ENCODE measurements at places on chromosomes 7 and 10.

DNA sequence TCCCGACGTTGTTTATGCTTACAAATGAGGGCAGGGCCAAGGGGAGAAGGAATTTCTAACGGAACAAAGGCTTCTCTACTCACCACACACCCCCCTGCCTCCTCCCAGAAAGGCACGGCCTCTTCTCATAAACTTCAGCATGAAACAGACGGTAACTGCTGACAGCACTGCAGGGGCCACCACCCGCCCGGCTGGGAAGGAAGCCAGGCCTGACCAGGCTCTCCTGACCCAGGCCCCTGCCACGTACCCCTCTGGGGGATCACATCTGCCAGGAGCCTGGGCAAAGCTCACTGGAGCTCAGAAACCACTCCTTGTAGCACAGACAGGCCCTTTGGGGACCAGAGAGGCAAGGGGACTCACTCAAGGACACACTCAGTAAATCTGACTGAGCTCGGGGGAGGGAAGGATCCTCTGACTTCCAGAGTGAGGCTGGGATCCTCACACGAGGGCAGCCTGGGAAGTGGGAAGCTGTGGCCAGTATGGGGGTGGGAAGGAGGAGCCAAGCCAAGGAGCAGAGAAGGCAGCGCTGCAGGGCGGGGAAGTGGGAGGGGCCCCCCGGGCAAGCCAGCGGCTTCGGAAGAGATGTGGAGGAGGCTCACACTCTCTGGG lies 46.1 kb downstream of the ZCCHC24 start:
- DNase-seq = no peak

- DNase-seq = no peak
These were observed 25.6 kb upstream of the GRID1 start for GRCh38 chr10:86391986-86392722.

DNA sequence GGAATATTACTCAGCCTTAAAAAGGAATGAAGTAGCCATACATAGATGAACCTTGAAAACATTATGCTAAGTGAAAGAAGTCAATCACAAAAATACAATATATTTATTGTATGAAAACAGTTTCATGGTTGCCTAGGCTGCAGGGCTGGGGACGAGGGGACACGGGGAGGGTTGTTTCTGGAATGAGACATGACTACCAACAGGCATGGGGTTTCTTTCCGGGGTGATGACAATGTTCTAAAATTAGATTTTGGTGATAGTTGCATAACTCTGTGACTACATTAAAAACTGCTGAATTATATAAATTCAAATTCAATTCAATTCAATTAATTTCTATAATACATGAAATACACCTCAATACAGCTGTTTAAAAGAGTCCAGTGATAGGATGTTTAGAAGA lies 88.0 kb downstream of the ARHGAP22 start:
- DNase-seq = no peak

GRCh38 chr10:132148261-132149251 lies 38.2 kb upstream of the DPYSL4 start:
- no peak for DNase-seq

- no peak for DNase-seq
These were observed 304.6 kb downstream of the REEP3 start for GRCh38 chr10:63825766-63826165.

DNA sequence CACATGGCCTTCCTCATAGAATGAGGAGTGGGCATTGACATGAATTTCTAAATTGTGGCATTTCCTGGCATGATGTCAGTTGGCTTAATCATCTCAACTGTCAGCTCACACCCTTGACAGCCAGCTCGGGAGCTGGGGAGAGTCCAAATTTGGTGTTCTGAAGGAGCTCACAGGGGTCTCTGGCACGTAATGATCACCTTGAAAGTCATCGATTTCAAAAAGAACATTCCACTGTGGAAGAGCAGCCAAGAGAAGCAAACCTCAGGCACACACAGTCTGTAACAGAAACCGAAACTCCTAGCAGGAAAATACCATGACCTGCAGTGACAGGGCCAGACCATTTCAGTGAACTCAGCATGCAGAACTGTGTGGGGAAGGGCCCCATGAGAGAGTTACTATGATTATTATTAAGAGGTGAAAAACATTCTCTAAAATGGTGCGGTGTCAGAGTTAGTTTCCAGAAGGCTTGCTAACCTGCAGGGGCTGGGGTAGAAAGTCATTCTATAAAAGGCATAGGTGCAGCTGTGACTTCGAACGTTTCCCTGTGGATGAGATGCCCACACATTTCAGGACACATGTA lies 26.4 kb upstream of the KLF6 start:
- no peak for DNase-seq

GRCh38 chr10:31593124-31593523 lies 274.1 kb downstream of the ZEB1 start:
- DNase-seq = no peak

- DNase-seq = no peak
These were observed 1174.3 kb downstream of the GATA3 start for GRCh38 chr10:9228771-9229170.

- DNase-seq = no peak
These were observed 24.4 kb upstream of the ASAH2 start for GRCh38 chr10:50275650-50276235.

DNA sequence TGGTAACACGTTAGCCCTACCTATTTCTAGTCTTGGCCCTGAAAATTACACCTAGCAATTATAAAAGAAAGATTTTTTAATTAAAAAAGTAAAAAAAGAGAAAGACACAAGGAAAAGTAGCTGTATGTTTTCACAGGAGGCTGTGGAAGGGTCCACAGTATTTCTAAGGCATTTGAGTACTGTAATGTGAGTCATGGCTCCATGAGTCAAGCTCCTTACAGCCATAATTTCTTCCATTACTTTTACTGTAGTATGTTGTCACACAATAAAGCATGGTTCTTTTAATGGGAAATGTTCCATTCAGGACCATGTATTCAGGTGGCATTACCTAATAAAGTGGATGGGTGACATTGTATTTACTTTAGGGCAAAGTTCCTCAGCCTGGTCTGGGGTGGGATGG lies 113.4 kb downstream of the GPR37 start:
- no peak for DNase-seq

DNA sequence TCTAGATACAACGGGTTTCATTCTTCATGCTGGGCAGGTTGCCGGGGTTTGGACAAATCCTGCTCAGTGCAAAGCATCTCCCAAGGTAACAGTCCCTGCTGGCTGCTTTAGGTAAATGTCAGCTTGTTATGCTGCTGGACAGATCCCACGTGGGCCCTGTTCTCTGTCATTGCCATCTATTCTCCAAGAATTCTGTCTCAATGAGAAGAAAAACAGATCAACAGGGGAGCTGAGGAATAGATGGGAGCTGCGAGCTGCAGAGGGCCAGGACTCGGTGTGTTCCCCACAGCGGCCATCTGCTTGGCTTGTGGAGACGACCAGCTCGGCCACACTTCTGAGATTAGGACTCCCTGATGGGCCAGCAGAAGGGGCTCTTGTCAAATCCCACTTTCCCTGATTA lies 235.2 kb downstream of the DPP6 start:
- no peak for DNase-seq

DNA sequence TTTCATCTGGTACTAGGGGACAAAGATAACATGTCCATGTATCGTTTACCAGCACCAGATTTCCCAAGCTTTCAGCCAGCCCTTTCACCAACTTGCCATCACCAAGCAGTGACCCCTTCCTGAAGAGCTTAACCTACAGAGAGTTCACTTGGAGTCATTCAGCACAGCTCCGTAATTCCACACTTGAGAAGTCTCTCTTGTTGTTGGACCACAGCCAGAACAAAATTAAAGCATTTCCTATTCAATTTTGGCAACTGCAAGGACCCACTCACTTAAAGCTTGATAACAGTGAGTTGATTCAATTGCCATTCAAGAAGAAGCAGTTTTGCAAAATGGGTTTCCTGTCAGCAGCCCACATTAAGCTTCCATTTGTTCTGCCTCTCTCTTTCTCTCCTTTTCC lies 88.5 kb upstream of the LRRTM3 start:
- DNase-seq = no peak

DNA sequence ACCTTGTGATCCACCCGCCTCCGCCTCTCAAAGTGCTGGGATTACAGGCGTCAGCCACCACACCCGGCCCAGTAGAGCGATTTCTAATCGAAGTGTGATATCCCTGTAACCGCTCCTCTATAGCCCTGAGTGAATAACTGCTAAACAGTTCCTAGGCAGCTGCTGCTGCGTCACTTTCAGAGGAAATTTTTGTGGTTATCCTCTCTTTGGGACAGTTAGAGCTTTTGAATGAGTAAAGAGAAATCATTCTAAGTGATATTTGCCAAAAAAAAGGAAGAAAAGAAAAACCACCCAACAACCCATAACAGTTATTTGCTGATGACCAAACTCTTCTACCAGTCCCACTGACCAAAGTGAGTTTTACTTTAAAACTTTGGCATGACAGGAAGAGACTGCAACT lies 59.9 kb downstream of the MKX start:
- no peak for DNase-seq

DNA sequence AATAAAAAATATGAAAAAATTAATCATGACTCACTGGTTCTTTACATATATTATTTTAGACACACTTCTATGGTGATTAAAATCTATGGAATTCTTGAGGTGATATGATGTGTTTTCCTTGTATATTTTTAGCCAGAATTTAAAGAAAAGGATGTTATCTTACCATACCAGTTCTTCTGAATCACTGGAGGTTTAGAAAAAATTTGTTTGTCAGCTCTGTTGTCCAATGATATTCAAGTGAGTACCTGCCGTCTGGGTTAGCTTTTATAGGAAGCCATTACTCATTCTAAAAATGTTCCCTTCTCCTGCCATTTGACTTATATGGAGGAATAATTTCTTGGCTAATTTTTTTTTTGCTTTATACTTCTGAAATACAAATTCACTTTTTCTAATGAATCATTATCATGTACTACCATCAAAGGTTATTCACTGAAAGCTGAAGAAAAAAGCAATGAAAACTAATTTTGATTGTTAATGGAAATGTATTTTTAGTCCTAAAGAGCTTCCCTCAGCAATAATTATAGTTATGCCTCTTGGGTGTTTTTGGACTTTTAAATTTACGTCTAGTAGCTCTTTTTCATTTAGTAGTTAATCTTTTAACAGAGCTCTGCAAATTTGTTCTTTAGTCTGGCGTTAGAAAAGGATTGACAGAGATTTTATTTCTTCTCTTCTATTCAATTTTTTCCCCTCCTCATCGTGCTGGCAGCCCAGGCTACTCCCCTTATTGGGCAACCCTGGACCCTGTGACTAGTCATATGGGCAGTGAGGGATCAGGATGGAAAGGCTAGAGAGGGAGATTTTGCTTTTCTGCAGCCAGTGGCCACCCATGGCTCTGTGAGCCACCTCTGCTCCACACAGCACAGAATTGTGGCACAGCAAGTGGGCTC lies 434.2 kb downstream of the LRMDA start:
- no peak for DNase-seq

- DNase-seq = no peak
These were observed 752 bp downstream of the DRGX start for GRCh38 chr10:49394933-49395740.

DNA sequence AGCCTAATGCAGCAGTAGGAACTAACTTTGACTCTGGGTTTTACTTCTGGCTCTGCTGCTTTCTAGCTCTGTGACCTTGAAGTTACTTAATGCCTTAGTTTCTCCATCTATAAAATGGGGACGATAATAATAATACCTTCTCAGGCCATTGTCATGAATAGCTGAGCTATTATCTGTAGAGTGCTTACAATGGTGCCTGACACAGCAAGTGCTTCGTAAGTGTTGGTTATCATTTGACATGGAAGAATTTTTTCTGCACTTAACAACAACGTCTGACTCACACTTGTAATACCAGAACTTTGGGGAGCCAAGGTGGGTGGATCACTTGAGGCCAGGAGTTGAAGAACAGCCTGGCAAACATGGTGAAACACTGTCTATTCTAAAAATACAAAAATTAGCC lies 140.5 kb downstream of the ARL4A start:
- no peak for DNase-seq

GRCh38 chr10:131891929-131892805 lies 8.6 kb upstream of the PPP2R2D start:
- no peak for DNase-seq

- DNase-seq = no peak
These were observed 12.1 kb downstream of the ASB13 start for GRCh38 chr10:5654218-5654755.

DNA sequence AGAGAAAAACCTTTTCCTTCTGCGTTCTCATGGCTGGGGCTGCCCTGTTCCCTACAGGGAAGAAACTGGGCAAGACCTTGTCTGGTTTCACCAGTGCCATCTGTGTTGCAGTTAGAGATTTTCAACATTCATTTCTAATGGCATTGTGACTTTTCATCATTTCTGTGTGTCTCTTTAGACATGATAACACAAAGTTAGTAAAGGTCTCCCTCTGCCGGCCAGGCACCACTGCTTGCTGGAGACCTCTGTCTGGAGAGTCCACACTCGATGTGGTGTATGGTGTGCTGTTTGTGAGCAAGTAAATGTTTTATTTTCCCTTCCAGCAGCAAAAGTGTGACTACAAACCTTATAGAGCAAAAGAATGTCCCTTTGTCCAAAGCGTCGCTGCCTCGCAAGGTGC lies 213.5 kb downstream of the PAXIP1 start:
- DNase-seq = no peak

- no peak for DNase-seq
These were observed 41.1 kb downstream of the SIRT1 start for GRCh38 chr10:67925449-67926005.

GRCh38 chr7:23469150-23469960 lies 936 bp downstream of the IGF2BP3 start:
- DNase-seq = no peak

- DNase-seq = no peak
These were observed 175.5 kb downstream of the ADAM12 start for GRCh38 chr10:126212738-126213137.

DNA sequence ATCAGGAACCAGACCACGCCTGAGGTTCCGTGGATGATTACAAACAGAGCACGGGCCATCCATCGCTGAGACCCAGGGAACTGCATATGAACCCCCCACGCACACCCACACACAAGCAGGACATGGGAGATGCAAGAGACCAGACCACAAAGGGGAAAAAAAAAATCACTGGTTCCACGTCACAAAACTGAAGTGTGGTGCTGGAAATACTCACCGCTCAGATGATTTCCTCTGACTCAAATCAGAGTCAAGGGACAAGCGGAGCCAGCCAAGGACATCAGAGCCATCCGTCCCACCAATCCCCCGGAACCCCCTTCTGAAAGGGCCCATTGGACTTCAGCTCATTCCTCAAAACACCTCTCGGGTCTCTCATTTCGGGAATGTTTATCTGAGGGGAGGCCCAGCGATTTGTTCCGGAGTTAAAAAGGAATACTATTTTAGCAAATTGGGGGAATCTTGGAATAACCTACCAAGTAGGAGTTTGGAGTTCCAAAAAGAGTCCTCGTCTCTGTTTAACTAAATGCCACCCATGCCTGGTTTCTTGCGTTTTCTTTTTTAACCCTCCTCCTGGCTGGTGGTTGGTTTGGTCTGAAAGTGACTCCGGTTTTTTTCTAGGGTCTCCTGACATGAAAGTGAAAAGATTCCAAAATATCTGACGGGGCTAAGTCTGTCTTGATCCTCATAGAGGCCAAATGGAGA lies 15.0 kb downstream of the SNX8 start:
- DNase-seq = no peak

- DNase-seq = no peak
These were observed 12.2 kb downstream of the MDFIC start for GRCh38 chr7:114934086-114934485.

- no peak for DNase-seq
These were observed 7.3 kb upstream of the PNLIP start for GRCh38 chr10:116538456-116538855.

GRCh38 chr10:69863580-69863979 lies 61.9 kb downstream of the COL13A1 start:
- no peak for DNase-seq
